ENCODE measurements at places on chromosomes 1 and 21.
A peak's percentile ranks its signal among the peaks of the same experiment; 100 is the strongest.

DNA sequence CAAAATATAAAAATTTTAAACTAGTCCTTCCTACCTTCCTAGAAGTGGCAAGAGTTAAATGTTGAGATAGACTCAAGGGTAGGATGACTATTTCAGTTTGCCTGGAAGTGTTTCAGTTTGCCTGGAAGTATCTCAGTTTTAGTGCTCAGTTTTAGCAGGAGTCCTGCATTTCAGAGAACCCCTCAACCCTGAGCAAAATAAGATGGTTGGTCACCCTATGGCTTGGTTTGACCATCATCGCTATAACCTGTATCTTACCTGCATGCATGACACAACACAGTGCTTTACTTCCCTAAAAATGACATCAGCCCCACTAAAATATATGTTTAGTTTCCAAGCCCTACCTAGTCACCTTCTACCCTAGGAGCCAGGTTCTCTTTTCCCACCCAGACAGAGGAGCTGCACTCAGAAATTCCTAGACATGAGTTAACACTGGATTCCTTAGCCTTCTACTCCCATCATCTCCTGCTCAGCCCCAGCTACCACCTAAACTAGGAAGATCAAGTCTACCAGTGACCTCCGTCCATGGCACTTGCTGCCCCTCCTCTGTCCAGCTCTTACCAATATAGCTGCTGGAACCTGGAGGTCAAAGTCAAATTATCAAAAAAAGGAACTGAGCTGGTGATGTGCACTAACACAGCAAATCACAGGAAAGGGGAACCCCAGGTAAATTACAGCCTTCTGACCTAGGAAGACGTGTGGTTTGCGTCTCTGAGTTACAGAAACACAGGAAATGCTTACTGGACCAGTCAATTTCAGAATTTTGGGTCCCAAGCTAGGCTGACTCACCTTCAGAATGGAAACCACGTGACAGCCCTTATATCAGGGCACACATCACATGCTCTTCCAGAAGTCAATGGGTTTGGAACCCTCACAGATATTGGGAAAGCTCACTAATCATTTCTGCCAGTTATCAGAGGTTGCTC lies 2.2 kb upstream of the G0S2 start:
- DNase-seq = no peak

- DNase-seq = no peak
Observed at GRCh38 chr21:46675595-46676280, 40.3 kb downstream of the PRMT2 start.

DNA sequence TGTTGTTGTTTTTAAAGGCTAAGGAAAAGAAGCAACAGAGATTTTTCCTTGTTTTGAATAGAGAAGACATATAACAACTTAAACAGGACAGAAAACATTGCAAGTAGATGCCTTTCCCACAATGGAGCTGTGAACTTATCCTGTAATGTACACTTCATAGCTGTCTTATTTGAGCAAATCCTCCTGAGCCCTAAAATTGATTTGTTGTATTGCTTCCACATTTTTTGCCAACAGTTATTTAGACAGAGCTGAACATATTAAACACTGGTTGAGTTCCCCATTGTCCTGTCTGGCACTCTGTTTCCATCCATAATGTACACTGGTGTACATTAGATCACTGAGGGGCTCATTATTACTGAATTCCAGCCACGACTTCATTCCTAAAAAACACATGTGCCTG lies 32.2 kb downstream of the CACHD1 start:
- DNase-seq = no peak

GRCh38 chr1:91651243-91651642 lies 150.6 kb downstream of the CDC7 start:
- DNase-seq = no peak

- DNase-seq = no peak
Observed at GRCh38 chr21:40331804-40332203, 464.6 kb downstream of the PCP4 start.

DNA sequence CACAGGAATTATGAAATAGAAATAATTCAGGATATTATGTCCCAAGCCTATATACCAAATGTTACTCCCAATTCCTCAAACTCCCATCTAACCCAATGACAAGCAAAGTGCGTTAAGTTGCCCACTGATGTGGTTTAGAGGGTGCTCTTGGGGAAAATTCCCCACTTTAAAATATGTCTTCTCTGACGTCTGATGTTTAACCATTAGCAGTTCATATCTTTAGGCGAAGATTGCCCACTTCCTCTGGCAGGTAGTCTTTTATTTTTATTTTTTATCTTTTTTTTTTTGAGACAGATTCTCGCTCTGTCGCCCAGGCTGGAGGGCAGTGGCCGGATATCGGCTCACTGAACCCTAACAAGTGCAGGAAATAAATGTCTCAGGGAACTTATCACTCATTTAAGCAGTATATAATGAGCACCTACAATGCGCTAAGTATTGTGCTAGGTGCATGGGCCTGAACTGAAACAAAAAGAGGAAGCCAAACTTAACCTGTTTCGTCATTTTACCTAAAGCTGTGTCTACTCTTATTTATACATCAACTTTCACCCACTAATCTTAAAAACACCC lies 1.3 kb upstream of the LYST start:
- peak; percentile 13 for DNase-seq

GRCh38 chr1:90781534-90781933 lies 64.4 kb upstream of the BARHL2 start:
- DNase-seq = no peak

DNA sequence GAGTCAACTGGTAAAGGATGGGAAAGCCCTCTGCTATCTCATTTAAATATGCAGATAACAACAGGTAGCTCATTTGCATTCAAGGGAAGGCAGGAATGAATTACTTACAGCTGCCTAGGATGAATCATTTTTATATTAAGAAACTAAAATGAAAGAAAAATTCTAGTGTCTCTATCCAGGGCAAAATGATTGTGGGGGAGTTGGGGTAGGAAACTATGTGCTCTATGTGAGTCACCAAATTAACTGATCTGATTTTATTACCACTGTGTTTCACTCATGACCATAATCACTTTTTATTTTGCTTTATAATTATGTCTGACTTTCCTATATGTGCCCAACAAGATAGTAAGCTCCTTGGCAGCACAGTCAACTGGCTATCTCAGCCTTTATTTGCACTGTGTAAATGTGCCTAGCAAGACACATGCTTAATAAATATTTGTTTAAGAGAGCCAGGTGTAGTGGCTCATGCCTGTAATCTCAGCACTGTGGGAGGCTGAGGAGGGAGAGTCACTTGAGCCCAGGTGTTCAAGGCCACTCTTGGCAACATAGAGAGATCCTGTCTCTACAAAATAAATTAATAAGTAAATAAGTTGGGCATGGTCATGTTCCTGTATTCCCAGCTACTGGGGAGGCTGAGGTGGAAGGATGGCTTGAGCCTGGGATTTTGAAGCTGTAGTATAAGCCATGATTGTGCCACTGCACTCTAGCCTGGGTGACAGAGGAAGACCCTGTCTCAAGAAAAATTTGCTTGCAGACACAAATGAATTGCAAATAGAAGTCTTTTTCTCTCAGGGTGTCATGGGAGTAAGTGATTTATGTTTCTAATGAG lies 84.1 kb downstream of the SPAG17 start:
- DNase-seq = no peak

GRCh38 chr1:240126821-240127220 lies 35.1 kb downstream of the FMN2 start:
- no peak for DNase-seq

DNA sequence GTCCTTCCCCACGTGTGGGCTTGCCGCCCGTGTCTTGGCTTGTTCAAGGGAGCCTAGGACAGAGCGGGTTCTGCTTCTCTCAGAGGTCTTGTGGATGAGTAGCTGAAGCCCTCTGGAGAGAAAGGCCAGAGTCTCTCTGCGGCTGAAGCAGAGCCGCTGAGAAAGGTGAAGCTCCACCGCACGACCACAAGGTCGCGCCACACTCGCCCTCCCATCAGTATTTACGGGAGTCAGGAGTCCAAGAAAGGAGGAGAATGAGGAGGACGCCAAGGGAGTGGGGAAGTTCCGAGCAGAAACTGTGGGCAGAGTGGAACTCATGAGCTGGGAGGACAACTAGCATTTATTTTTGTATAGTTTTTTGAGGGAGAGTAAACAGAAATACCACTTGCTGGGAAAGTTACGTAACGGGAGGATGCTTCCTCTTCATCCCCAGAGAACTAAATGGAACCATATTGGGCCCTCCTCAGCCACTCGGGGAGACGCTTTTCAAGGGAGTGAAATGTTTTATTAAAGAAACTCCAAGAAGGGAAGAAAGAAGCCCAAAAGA lies 51.6 kb upstream of the HAO2 start:
- DNase-seq = no peak

DNA sequence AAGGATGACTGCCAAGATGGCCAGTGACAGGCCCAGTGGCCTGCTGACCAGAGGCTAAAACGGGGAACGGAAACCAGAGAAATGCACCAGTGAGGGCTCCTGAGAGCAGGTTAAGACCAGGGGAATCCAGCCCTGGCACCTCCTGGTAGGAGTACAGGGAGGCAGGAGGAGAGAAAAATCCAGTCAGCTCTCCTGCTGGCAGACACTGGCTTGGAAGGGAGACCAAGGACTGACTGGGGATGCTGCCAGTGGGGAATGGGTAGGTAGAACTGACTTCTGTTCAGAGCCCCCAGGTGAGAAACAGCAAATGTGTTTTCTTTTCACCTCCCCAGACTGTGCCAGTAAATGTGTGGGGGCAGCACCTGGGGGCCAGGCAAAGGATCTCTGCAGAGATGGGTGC lies 27.7 kb upstream of the CRNN start:
- DNase-seq = no peak

DNA sequence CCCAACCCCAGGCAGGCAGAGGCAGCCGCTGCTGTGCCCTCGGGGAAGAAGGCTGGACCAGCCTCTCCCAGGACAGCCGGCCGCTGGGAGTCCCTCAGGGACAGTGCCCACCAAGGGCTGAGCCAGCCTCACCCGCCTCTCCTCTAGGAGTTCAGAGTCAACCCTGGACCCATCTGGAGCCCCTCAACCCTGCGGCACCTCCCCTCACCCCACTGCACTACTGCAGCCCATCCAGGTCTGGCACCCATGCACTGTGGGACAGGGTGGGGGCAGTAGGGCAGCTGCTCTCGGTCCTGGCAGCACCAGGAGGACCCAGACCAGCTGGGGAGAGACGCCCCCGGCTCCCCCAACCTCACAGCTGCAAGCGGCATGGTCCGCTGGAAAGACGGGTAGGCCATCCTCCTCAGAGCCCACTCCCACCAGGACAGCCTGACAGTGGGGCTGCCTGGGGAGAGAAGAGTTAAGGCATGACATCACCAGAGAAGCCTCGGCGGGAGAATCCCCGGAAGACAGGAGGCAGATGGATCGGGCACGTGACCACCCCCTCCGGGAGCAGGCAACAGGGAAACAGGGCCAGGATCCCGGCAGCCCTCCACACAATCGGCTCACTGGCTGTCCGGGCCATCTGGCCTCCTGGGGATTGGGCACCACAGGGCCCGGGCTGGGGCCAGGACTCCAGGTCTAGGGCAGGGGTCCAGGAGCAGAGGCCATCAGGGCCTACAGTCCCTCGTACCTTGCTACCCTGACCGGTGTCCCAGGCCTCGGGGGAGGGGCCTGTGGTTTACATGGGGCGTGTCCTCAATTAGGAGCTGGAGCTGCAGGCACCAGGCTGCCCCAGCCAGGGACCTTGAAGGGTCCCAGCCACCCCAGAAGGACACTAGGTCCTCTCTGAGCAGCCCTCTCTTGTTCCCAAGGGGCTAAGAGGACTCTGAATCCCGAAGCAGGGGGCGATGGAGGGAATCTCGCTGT lies 3.1 kb downstream of the ACAP3 start:
- no peak for DNase-seq

DNA sequence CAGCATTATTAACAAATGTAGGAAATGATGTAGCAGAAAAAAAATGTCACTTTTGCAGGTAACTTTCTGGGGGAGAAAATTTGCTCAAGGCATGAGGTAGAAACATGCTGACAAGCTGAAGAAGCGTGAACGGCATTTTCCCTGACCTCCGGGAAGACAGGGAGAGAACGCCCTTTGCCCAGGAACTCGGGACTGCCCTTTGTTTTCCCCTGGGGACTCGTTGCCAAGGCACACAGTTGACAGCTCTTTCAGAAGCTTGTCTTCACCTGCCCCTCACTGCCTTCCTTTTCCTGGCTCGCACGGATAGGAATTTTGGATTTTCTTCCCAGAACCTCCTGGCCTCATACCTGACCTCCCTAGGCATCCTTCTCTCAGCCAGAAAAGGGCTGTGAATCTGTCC lies 52.7 kb upstream of the COA6 start:
- DNase-seq = no peak

DNA sequence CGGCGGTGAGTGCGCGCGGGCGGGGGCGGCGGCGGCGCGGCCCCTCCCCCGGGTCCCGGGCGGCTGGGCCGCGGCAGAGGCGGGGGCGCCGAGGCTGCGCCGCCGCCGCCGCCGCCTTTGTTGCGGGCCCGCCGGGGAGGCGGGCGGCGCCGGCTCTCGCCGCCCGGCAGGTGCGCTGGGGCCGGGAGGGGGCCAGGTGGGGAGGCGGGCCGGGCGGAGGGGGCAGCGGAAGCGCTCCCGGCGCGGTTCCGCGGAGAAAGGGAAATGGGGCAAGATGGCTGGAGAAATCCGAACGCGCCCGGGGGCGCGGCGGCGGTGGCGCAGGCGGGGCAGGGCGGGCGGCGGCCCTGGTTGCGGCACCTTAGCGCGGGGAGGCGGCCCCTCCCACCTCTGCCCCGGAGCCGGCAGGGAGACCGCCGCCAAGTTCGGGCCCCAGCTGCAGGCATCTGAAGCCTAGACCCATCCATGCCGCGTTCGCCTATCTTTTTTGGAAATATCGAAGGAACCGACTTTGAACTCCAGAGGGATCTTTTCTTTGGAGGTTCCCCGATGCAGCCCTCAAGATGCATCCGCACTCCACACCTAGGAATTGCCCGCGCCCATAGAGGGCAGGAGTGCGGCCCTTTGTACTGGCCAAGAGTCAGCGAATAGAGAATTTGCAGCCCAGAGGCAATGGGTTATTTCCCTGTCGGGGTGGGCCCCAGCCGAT lies 479 bp downstream of the POGK start:
- peak; percentile 23 for DNase-seq

GRCh38 chr1:16013220-16013907 lies 4.5 kb downstream of the HSPB7 start:
- DNase-seq = no peak

DNA sequence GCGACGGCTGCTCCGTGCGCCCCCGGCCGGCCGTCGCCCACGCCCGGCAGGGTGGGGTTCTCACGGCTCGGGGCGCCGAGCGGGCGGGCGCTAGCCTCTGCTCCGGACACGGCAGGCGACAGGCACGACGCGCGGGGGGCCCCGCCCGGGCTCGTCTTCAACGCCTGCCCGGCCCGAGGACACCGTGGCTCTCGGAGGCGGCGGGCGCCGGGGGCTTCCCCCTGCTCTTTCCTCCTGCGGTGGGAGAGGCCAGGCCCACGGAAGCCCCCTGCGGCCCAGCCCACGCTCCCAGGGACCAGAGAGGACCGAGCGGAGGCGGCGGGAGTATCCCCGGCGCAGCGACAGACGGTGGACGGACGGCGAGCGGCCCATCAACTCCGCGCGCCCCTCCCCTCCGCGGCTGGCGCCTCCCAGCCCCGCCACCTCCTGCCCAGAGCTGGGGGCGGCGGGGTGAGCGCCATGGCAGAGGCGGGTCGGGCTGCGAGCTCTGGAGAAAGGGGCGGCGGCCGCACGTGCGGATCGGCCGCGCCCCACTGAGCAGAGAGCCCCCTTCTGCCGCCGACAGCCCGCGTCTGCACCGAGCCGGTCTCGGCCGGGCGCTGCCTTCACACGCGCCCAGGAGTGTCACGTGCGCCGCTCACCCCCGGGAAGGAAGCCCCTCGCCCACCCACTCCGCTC lies at the start of the genes SHE and TDRD10:
SHE (minus strand) TSS at position 347 of the 678 bp plus-strand sequence. CDS start 386 bp downstream, outside the sequence.
TDRD10 (plus strand) TSS at position 154 of the 678 bp plus-strand sequence. CDS start 4,685 bp downstream, outside the sequence.
- no peak for DNase-seq

GRCh38 chr1:88302843-88303486 lies 381.1 kb upstream of the PKN2 start:
- no peak for DNase-seq
